Lung (tissue), 17 donors: ENCODE measurements at places on chromosomes 6 and 20. TPM values are rescaled to one million over a fixed set of nuclear protein-coding genes. Genes with fewer than 3 reads are reported as not detected.
A peak's percentile ranks its signal among the peaks of the same experiment; 100 is the strongest.

SLC22A2 gene
- not detected for polyA plus RNA-seq

- no peaks in the 10 kb centered on the region for H3K36me3 ChIP-seq
- no peak for DNase-seq
- H3K4me1 ChIP-seq = no peaks in the 10 kb centered on the region
- no peak overlapping the region for H3K4me3 ChIP-seq
- H3K27ac ChIP-seq = no peak overlapping the region
These were observed 11.1 kb downstream of the SIGLEC1 start for GRCh38 chr20:3701061-3701998.

DNA sequence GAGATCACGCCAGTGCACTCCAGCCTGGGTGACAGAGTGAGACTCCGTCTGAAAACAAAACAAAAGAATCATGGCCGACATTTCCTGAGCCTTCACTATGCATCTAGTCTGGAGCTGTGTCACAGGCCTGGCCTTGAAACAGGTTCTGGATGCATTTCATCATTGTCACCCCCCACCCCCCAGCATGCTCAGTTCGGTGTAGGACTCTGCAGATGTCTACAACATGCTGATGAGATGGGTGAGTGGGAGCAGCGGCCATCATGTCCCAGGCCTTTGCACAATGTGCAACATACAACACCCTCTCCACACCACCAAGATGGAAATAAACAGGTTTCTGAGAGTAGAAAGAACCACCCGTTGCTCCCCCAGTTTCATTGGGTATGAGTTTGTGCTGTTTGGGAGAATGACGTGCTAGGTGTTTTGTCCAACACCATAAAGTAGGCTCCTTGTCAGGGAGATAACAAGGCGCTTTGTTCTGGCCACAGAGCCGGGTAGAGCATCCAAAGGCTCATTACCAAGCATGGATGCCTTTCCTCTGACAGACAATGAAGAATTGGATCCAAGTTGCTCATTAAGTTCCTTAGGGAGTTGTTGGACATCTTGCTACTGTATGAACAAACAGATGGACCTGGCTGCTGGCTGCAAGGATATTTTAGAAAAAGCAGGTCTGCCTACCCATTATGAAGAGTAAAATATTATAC lies 22.1 kb downstream of the SNHG17 start:
- H3K4me1 ChIP-seq = no peaks in the 10 kb centered on the region
- no peak for DNase-seq
- no peak overlapping the region for H3K27ac ChIP-seq
- no peaks in the 10 kb centered on the region for H3K27me3 ChIP-seq

GRCh38 chr6:84687431-84687830 lies 77.0 kb downstream of the TBX18 start:
- H3K27me3 ChIP-seq = no peaks in the 10 kb centered on the region
- H3K36me3 ChIP-seq = no peaks in the 10 kb centered on the region
- no peak overlapping the region for H3K4me3 ChIP-seq

DNA sequence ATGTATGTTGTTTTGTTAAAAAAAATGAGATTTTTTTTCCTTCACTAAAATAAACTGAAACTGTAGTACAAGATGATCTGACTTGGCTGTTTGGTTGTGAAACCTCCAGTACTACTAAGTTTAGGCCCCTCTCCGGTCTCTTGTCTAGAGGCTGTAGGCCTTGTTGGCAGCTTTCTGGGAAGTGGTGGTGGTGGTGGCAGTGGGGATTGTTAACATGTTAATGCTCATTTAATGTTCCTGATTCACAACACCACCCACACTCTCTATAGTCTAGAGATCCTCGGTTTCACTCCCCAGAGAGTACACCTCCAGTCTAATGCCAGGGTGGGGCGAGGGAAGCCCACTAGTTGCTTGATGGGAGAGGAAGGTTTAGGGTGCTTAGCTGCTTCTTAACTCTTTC lies 24.1 kb downstream of the STK4 start:
- no peak overlapping the region for H3K4me3 ChIP-seq
- peaks cover 14% of the 10 kb centered on the region for H3K36me3 ChIP-seq
- H3K4me1 ChIP-seq = no peaks in the 10 kb centered on the region
- DNase-seq = peak; percentile 6
- peak overlapping the region; percentile 5 for H3K27ac ChIP-seq

DNA sequence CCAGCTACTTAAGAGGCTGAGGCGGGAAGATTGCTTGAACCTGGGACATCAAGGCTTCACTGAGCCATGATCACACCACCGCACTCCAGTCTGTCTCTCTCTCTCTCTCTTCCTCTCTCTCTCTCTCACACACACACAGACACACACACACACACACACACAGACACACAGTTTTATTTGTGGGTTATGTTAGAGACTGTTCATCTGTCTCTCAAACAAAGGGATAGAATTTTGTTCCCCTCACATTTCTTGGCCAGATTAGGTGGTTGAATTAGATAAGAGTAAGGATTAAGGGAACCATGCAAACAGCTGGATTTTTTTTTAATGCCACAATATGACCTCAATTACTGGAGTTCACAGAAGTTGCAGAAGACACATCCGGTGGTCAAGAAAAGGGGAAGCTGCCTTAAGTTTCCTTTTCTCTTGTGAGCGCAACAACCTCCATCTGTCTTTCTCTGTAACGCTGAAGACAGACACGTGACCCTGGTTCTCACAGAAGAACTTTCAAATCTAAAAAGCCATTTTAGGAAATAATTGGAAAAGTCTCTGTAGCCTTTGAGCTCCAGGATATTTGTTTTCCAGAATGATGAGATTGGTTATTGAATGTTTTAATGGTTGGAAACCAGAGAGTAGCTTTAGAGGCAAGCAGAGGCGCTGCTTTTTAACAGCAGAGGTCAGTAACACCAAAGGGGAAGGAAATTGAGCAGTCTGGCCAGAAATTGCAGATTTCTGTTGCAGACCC lies 32.9 kb upstream of the LGSN start:
- no peak overlapping the region for H3K27ac ChIP-seq
- peak; percentile 72 for DNase-seq
- H3K4me3 ChIP-seq = no peak overlapping the region
- H3K4me1 ChIP-seq = peaks cover 8% of the 10 kb centered on the region

DNA sequence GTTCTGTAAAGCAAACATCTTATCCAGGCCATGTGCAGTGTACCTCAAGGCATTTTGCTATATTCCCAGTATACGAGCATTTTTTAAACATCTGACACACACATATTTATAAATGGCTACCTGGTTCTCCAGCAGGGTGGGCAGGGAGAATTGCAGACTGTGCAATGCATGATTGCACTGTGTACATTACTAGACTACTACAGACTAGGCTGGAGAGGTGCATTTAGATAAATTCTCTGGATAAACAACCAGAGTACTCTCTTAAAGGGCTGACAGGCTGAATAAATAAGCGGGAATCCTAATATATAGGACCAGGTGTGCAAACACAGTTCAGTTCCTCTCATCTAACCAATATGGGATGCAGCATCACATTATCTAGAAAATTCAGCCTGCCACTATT lies 428.3 kb upstream of the ARID1B start:
- peaks cover 11% of the 10 kb centered on the region for H3K4me1 ChIP-seq
- no peaks in the 10 kb centered on the region for H3K27me3 ChIP-seq
- H3K36me3 ChIP-seq = no peaks in the 10 kb centered on the region
- no peak overlapping the region for H3K4me3 ChIP-seq
- no peak overlapping the region for H3K27ac ChIP-seq
- DNase-seq = no peak

DNA sequence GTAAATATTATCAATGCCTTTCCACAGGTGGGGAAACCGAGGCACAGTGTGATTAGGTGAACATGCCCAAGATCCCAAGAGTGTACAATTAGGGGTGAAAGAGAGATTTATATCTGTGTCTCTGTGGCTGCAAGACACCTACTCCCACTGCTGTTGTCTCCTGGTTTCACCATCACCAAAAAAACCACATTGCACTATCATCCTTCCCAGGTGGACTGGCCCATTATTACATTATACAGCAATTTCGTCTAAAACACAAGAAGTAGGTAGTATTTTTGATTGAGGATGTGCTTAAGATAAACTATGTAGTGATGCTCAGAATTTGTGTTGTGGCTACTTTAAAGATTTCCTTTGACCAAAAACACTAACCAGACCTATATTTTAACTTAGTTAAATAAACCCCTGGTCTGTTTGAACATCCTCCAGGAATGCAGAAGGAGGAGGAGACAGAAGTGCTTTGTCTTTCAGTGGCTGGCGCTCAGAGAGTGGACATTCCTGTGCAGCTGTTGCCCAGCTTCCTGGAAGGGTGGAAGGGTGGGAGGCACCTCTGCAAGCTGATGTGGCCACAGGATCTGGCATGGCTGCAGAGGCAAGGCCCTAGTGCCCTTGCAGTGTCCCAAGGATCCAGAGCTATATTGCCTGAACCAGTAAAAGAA lies 23.8 kb downstream of the DCBLD1 start:
- DNase-seq = peak; percentile 35
- no peaks in the 10 kb centered on the region for H3K27me3 ChIP-seq
- no peak overlapping the region for H3K4me3 ChIP-seq
- peaks cover 8% of the 10 kb centered on the region for H3K36me3 ChIP-seq
